ENCODE measurements at places on chromosomes 4 and X. TPM values are rescaled to one million over a fixed set of nuclear protein-coding genes. Genes with fewer than 3 reads are reported as not detected.

DNA sequence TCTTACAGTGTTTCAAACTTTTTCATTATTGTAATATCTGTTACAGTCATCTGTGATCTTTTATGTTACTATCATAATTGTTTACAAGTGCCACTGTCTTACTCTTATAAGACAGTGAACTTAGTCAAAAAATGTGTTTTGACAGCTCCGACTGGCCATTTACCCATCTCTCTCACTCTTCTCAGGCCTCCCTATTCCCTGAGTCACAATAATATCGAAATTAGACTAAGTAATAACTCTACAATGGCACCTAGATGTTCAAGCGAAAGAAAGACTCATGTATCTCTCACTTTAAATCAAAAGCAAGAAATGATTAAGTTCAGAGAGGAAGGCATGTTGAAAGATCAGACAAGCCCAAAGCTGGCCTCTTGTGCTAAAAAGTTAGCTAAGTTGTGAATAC lies 184.2 kb downstream of the CDS1 start:
- DNase-seq: no peak

DNA sequence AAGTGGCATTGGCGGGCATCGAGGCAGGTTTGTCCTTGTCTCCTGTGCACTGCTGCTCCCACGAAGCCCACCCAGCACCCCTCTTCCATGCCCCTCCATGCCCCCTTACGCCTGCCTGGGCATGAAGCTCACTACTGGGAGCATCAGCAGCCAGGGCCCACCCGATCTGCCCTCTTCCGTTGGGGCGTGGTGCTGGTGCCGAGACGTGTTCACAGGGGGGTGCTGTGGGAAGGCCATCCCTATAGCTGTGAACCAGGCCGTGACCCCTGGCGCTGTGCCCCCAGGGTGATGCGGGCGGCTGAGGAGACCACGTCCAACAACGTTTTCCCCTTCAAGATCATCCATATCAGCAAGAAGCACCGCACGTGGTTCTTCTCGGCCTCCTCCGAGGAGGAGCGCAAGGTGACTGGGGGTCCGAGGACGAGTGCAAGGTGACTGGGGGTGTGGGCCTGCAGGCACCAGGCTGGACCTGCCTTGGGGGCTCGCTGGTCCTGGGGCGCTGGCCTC lies 19.3 kb upstream of the ADD1 start:
- peak; percentile 39 for DNase-seq

DNA sequence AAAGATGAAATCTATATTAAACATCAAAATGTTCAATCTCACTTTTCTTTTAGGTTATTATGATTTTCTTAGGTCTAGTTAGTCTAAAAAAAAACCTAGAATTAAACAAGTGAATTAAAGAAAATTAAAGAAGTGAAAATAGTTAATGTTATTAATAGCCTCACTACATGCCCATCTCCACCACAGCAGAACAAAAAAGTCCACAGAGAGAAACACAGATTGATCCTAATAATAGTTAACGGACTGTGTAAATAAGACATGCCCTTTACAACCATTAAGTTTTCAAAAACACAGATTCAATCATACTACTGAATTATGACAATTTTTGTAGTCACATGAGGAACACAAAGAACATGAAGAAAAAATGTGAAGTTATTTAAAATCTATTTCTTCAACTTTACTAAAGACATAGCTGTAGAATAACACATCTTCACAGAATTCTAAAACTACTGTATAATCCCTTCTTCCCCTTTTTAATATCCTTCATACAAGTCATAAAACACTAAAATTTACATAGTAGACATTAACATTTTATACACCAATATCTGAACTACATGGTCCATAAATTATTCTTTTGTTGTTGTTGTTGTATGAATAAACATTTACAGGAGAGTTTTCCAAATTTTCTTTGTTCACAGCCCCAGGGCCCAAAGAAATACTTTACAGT lies 15.3 kb downstream of the HELQ start:
- no peak for DNase-seq

GRCh38 chr4:140250989-140251552 lies 97.1 kb upstream of the MAML3 start:
- no peak for DNase-seq

- DNase-seq: no peak
Measured at GRCh38 chr4:143148521-143148920, 36.2 kb upstream of the USP38 start.

- DNase-seq: no peak
Measured at GRCh38 chrX:30643313-30643821, 9.9 kb upstream of the GK start.

DNA sequence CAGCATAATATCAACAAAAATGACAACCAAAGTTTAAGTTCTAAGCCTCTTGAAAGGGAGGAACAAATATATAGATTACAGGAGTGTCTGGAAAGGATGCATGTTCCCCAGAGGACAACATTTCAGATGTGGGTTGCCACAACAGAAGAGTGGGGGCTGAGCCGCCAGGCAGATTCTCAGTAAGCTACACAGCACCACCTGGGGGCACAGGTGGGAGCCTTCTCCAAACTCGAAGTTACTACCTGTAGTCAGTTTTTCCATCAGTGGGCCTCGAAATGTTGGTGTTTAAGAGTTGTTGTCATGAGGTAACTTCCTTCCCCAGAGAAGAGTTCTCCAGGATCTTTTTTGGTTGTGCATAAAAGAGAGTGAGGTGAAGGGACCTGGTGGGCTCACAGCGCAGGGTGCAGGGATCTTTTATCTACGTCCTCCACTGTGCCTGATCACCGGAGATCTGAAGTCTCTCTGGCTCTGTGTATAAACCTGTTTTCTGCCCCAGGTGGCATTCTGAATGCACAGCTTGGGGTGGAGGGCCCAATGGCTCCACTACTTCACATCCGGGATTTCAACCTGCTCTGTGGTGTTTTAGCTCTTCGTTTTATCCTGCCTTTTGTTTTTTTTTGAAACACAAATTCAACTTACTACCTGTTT lies 58.4 kb upstream of the STS start:
- no peak for DNase-seq

GRCh38 chr4:164440199-164440598 lies 313.7 kb upstream of the SMIM31 start:
- no peak for DNase-seq

DNA sequence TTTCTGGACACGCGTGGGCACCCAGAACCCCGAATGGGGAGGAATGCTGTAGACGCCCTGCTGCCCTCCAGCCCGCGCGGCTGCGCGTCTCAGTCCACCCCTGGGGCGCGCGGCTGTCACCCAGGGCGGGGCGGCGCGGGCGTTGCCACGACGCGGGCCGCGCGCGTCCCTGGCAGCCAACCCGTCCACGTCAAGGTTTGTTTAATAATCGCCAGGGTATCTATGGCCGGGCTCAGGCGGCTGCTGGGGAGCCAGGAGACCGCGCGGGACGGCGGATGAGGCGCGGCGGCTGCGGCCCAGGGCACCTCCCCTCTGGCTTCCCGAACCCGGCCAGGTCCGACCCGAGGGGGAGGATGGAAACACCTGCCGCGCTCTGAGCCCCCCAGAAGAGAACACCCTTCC lies at the start of gene SPATA18:
Gene SPATA18 (plus strand): TSS at position 92 of the 402 bp plus-strand sequence. CDS start 401 bp downstream, outside the sequence.
- DNase-seq: peak; percentile 68

GRCh38 chrX:19748896-19749680 lies 138.3 kb downstream of the SH3KBP1 start:
- DNase-seq: no peak

DNA sequence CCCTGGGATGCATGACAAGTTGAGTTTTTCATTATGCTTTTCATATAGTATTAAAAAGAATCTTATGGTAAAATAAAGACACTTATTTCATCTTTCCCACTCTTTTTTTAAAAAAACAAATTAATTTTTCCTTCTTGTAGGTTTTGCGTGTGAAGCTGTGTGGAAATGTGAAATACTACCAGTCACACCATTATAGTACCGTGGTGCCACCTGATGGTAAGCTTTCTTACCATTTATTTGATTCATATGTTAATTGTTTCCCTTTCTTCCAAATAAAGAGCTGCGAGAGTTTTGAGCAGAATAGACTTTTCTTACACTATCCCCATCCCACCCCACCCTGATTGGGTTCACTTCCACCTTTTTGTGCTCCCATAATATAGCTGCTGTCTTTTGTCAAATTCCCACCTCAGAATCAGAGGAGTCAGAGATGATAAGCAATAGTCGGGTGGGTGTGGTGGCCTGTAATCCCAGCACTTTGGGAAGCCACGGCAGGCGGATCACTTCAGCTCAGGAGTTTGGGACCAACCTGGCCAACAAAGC lies 44.3 kb downstream of the CASP6 start:
- DNase-seq: no peak

Gene IL2RG
- 4.1 TPM for total RNA-seq

Gene BEX1
- total RNA-seq: 3.7 TPM

Gene SH3D19
- 81.6 TPM for total RNA-seq

Gene ACE2
- total RNA-seq: 10.7 TPM

Gene RASSF6
- total RNA-seq: not detected

Data from right cardiac atrium (tissue), 5 donors.